Activated CD4-positive, alpha-beta T cell treated with anti-CD3 and anti-CD28 coated beads, Interleukin-2, amount 50 U/mL, for 16 hours (primary cell): ENCODE measurements at places on chromosomes 7 and 10.
A peak's percentile ranks its signal among the peaks of the same experiment; 100 is the strongest.

DNA sequence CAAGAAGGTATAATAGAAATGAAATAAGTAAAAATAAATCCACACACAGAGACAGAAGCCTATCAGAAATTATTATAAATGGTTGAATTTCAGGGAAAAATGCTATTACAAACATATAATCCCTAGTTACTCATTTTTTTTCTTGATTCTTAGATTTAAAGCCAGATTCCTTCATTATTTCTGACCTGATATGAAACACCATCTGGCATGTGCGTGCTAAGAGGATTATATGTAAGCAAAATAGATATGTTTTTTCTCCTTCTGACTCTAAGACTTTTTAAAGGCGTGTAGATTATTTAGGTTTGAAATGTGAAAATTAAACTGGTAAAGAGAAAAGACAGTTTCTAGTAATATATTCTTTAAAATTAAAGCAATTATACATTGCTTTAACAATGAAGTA, 236.7 kb upstream of the ETV1 start:
- DNase-seq, result no peak

- DNase-seq, result peak; percentile 73
Observed at GRCh38 chr7:73718905-73719805, at the start of gene STX1A. Gene STX1A, minus strand, starts transcription at chr7:73719669. Its CDS starts 38 bp downstream, at chr7:73719631.

- DNase-seq, result no peak
Observed at GRCh38 chr7:103871473-103871872, 118.0 kb downstream of the RELN start.

DNA sequence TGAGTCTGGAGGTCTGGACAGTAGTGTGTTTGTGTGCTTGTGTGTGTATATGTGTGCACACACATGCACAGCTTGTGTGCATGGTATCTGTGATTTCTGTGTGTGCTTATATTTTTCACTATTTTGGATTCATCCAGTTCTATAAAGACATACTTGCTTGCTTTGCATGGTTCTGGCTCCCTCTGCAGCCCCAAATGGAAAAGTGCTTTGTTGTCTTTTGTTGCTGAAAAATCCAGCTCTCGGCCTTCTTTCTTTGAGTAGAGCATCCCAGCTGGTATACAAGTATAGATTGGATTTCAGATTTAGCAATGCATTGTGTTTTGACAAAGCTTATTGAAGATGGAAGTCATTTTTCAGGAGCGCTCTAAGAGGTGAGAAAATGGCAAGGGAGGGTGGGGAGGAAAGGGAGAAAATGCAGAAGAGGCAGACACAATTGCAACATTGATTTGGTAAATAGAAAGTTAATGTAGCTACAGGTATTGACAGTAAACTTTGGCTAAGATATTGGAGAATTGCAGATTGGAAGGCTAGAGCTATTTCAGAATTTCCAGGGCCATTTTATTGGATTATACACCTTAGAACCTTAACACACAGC, 333.9 kb downstream of the AUTS2 start:
- no peak for DNase-seq

GRCh38 chr7:105014693-105015389, 836 bp downstream of the KMT2E start:
- peak; percentile 82 for DNase-seq

- no peak for DNase-seq
Observed at GRCh38 chr7:42170724-42171123, 66.3 kb downstream of the GLI3 start.

GRCh38 chr7:6640246-6640721, 3.2 kb downstream of the ZNF316 start:
- no peak for DNase-seq

DNA sequence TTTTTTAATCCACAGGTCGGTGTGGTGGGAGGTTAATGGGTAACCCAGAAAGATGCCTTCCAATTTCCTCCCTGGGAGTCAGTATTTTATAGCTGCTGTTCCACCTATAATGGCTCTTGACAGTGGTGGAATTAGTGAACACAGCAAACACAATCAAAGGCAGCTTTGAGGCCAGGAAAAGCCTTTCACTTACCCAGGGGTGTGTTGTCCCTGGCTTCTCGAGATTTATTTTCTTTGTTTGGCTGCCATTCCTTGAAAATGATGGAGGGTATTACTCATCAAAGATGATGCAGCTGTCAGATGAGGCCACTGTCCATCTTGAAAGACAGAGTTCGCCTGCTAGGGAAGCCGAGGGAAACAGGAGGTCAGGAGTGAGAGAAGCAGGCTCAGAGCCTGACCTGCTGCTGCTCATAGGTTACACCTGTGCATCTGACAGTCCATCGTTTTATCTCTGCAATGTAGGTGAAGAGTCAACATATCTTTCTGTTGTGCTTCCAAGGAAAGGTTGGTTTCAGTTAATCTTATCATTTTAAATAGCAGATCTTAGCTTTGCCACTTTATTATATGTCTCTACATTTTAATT, 221.6 kb downstream of the XPNPEP1 start:
- no peak for DNase-seq

DNA sequence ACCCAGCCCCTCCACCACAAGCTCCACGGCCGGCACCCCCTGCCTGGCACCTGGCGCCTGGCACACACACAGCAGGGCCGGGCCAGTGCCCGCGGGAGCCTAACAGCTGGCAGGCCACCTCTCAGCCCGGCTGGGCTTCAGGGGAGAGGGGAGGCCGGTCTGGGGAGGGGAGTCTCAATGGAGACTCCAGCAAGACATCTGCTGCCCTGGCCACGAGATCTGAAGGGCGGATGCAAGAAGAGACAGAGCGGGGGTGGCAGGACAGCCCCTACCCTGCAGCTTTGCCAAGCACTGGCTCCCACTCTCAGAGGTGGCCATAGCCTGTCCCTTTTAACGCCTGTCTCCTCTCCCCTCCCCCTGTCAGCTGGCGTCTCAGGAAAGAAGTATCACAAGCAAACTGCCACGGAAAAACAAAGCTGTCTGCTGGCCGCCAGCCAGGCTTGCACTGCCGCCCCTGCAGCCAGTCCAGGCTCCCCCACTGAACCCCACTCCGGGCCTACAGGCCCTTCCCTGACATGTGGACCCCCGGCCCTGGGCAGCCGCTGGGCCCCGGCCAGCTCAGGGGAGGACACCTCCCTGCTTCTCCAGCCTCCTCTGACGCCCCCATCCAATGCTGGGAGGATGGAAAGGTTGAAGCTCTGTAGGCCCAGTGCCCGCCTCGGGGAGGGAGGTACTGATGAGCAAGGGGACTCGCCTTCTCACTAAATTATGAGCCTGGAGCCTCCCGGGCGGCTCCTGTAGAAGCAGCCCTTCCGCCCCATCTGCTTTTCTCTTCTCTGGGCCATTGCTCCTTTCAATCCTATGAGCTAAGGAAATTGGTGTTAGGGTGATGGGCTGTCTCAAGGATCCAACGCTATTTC, 178.4 kb downstream of the ARHGAP12 start:
- DNase-seq, result no peak

- no peak for DNase-seq
Observed at GRCh38 chr10:6363511-6363910, 160.8 kb downstream of the PFKFB3 start.

DNA sequence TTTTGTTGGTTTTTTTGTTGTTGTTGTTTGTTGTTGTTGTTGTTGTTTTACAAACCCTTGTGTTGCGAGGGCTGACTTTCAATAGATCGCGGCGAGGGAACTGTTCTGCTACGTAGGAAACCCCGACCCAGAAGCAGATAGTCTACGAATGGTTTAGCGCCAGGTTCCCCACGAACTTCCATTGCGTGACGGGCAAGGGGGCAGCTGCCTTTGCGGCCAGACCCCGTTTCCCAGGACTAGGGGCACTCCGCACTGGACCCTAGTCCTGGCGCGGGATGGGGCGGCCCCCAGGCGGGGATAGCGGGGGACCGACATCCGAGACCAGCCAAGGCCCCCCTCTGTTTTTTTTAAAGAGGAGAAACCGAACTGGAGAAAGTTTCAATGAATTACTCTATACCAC, 119.6 kb downstream of the LRRTM3 start:
- DNase-seq, result no peak

- peak; percentile 45 for DNase-seq
Observed at GRCh38 chr7:150620617-150621371, 11.4 kb downstream of the GIMAP6 start.

GRCh38 chr7:103686064-103686463, 240.1 kb upstream of the SLC26A5 start:
- DNase-seq, result no peak

- DNase-seq, result no peak
Observed at GRCh38 chr7:35565927-35566326, 129.0 kb downstream of the HERPUD2 start.

- peak; percentile 85 for DNase-seq
Observed at GRCh38 chr10:50512743-50513416, 110.9 kb downstream of the SGMS1 start.

- no peak for DNase-seq
Observed at GRCh38 chr7:140981951-140982350, 32.8 kb downstream of the MRPS33 start.
